Stimulated activated CD8-positive, alpha-beta memory T cell treated with anti-CD3 and anti-CD28 coated beads, Interleukin-15, amount 100 ng/mL, for 4 hours (primary cell): ENCODE measurements at places on chromosomes 6 and 20.

- DNase-seq, result no peak
Measured at GRCh38 chr20:24052599-24053275, 64.2 kb upstream of the GGTLC1 start.

DNA sequence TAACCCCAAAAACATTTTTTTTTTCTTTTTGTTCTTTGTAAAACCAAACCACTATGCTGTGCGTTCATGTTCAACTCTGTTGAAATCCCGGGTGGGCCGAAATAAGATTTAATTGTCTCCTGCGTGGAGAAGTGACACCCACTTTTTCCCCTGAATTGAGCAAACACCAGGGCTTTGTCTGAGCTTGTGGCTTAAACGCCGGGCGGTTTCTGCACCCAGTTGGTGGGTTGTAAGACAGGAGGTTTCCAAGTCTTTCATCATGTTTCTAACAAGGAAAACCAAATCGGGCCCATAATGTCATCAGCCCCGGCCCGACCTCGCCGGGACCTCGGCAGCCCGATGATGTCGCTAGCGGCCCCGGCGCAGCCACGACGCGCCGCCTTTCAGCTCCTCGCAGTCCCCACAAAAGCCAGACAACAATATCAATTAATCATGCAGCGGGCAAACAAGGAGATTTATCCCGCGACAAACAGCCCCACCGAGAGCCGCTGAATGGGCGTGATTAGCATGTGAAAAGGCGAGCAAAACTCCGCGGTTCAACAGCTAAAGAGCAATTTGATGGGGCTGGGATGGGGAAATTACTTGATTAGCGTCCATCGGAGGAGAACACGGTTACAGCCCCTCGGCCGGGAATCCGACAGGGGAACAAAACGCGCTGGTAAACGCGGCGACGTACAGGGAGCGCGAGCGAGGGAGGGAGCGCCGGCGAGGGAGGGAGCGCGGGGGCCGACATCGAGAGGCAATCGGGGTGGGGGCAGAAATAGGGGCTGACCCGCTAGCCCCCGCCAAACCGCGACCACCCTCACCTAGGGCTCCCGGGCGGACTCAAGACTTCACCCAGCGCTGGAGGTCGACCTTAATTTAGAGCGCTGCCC is 5.3 kb downstream of the LINC00237 start:
- no peak for DNase-seq

- no peak for DNase-seq
Measured at GRCh38 chr6:78844899-78845298, 22.5 kb upstream of the IRAK1BP1 start.

- no peak for DNase-seq
Measured at GRCh38 chr20:889932-890463, 26.1 kb downstream of the ANGPT4 start.

GRCh38 chr6:81861281-81861680 is 108.8 kb upstream of the TENT5A start:
- no peak for DNase-seq

DNA sequence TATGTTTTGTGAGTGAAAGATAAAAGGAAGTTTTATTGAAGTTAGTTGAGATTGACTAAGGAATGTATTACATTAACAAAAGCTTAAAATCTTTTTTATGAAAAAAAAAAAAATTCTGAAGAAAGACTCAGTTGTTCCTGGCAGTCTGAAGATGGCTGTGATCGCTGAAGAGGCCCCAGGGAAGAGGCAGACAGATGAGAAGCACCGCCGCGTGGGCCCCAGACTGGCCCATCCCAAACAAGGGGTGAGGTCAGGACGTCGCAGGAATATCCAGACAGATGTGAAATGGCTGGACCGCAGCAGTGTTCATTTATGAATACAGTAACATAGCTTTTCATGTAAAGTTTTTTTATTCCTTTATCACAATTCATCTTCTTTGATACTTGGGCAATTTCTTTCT is 194.2 kb downstream of the TBXT start:
- no peak for DNase-seq

GRCh38 chr6:33405386-33405940 is 5.4 kb upstream of the PHF1 start:
- no peak for DNase-seq

- no peak for DNase-seq
Measured at GRCh38 chr6:127191716-127192115, 73.2 kb downstream of the RSPO3 start.

GRCh38 chr6:118708744-118709143 is 57.4 kb upstream of the CEP85L start:
- DNase-seq, result no peak

- DNase-seq, result no peak
Measured at GRCh38 chr6:94683409-94683808, 893.9 kb upstream of the MANEA start.

- no peak for DNase-seq
Measured at GRCh38 chr20:49603209-49603627, 35.3 kb upstream of the PTGIS start.

GRCh38 chr6:135640449-135641111 is 143.0 kb upstream of the AHI1 start:
- DNase-seq, result no peak

GRCh38 chr6:54100411-54101006 is 10.7 kb upstream of the MLIP start:
- no peak for DNase-seq

- DNase-seq, result no peak
Measured at GRCh38 chr6:70309243-70309642, 6.4 kb upstream of the COL9A1 start.

DNA sequence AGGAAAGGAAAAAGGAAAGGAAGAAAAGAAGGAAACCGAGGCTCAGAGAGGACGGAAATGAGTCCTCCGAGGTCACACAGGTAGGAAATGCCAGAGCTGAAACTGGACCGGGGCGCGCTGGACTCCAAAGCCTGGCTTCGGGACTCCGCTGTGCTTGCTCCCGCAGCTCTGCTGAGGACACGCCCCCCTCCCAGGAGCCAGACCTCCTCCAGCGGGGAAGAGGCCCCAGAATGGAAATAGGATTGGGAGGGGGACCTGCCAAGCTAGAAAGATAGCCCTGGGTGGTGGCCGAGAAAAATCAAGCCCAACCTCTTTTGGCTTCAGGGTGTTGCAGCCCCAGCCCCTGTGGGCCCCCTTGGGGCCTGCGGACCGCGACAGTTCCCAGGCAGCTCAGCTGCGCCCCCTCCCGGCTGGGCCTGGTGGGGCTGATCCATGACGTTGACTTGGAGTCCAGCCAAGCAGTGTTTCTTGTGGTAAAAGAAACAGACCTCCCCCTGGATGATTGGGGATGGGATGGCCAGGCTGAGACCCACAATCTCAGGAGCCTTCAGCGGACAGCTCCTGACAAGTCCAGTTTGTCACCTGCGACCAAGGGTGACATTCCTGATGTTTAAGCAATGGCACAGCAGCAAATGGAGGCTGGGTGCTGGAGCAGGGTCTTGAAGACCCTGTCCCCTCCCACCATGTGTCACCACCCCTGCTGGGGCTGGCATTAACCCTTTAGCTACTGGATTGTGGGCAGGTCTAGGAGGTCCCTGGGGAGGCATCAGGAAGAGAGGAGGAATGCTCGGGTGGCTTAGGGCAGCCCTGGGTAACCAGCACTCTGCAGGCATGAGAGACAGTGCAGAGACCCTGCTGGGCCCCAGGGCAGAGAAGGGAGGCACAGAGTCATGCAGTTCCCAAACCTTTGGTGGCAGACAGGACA is 55.4 kb downstream of the RIPOR3 start:
- DNase-seq, result no peak

GRCh38 chr20:46228670-46229069 is 79.6 kb downstream of the CDH22 start:
- no peak for DNase-seq

- no peak for DNase-seq
Measured at GRCh38 chr20:39338469-39339376, 376.6 kb downstream of the DHX35 start.

GRCh38 chr6:37785663-37786270 is 33.8 kb upstream of the ZFAND3 start:
- DNase-seq, result no peak

GRCh38 chr20:63103402-63104311 is 96.9 kb upstream of the BHLHE23 start:
- DNase-seq, result no peak

DNA sequence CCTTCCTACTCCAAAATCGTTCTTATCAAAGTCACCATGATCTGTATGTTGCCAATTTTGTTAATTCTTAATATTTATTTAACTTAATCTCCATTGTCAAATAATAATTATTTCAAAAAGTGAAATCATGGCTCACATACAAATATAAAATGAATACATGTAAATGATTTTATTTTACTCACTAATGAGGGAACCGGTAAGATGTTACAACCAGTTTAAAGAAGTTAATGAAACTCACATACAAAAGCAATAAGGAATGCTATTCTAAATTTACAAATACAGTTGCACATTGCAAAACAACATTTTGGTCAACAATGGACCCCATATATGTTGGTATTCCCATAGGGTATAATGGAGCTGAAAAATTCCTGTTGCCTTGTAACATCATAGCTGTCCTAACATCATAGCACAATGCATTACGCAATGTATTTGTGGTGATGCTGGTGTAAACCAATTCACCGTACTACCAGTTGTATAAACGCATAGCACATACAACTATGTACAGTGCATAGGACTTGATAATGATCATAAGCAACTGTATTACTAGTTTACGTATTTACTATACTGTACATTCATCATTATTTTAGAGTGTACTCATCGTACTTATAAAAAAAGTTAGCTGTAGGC is 6.5 kb upstream of the SLC22A16 start:
- no peak for DNase-seq

DNA sequence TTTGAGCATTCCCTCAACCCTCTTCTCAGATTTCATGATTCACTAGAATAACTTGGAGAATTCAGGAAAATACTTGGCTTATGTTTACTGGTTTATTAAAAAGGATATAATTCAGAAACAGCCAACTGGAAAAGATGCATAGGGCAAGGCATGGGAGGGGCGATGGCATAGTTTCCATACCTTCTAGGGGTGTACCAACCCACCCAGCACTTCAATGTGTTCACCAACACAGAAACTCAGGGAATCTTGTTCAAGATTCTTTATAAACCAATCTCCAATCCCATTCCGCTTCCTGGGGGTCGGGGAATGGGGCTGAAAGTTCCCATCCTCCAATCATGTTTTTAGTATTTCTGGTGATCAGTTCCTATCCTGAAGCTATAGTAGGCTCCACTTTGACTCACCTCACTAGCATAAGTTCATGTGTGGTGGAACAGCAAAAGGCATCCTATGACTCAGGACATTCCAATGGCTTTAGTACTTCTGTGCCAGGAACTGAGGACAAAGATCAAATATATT is 164.4 kb downstream of the SIM1 start:
- DNase-seq, result no peak

- DNase-seq, result no peak
Measured at GRCh38 chr6:157806856-157807215, 16.2 kb upstream of the SNX9 start.

DNA sequence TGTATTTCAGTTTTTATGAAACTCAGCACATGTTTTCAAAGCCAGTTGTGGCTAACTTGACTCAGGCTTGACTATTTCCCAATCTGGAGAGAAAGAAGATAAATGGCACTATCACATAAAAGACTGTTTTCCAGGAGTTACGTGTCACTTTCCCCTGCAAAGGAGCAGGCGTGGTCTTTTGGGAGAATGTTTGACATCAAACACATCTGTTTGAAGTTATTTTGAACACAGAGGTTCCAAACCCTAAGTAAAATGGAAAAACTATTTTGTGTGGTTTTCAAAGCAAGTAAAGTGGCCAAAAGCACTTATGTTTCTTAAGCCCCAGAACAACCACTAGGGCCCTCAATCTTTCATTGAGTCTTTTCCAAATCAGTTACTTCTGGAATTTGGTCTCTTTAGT is 89.7 kb downstream of the FOXF2 start:
- no peak for DNase-seq

DNA sequence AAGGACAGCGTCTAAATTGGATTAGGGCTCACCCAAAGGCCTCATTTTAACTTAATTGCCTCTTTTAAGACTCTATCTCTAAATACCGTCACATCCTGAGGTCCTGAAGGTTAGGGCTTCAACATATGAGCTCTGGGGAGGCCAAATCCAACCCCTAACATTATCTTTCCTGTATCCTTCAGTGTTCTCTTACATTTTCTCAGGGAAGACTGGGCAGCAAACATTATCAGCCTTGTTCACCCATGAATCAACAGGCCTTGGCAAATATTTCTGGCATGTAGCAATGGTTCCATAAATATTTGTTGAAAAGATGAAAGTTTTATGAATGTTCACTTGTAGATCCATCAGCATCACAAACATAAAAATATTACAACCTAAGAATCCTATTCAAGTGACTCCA is 24.6 kb upstream of the FOXF2 start:
- DNase-seq, result no peak

- no peak for DNase-seq
Measured at GRCh38 chr20:60138256-60139220, 180.3 kb downstream of the CDH26 start.

DNA sequence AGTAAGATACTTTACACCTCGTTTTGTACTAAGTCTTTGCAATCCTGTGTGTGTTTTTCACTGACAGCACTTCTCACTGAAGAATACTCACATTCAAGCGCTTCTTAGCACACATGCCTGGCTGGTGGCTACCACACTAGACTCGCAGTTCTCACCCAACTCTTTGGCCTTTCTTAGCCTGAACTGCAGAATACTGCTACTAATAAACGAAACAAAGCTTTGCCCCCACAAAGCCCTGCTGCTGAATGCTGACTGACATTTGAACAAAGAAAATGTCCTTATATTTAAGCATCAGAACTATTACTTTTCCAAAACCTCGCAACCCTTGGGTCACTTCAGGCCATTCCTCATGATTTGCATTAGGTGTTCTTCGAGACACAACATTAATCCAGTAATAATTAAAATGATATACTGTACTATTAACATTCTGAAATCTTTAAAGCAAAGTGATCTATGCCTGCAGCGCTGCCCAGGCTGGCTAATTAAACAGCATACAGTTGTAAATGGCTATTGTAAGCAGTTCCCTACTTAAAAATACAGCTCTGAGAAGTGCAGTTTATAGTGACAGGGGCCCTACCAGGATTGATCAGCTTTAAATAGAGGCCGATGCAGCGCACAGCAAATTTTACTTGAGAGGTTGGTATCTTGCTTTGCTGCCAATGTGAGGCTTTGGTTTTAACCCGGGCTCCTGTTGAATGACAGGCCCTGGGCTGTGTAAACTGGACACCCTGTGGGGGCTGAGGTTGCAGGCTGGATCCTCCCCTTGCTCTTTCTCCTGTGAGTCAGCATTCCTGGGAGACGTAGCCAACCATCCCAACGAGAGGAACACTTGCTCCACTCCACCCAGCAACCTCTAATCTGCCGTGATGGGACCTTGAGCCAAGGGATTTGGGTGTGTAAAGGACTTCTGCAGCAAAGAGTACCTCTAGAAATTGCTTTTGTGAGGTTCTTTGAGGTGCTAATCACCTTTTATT is 899.0 kb downstream of the TFAP2A start:
- DNase-seq, result no peak

- DNase-seq, result no peak
Measured at GRCh38 chr6:20918868-20919267, 384.6 kb downstream of the CDKAL1 start.
